ENCODE measurements at places on chromosomes 7 and 10.

DNA sequence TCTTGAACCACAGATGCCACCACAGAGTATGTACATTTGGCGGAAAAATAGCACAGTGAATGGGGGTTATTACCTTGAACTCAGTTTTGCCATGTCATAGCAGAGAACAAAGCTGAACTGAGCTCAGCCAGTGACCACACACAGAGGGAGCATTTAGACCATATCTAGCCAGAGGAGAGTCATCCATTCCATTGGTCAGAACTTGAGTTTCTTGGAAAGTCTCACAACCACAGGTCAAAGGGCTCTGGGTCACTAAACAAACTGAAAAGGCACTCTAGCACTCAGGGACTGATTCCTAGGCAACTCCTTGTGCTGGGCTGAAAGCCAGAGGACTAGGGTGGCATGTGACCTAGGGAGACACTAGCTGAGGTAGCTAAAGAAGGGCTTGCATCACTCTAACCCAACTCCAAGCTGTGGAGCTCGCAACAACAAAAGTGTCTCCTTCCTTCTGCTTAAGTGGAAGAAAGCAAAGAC lies 239.7 kb upstream of the SEMA3D start:
- no peak for DNase-seq

- DNase-seq, result no peak
These were observed 15.0 kb downstream of the CXCL12 start for GRCh38 chr10:44369854-44370253.

GRCh38 chr10:28282336-28282735 lies 20.5 kb downstream of the MPP7 start:
- DNase-seq, result no peak

GRCh38 chr7:620056-620455 lies 100.4 kb upstream of the PDGFA start:
- DNase-seq, result no peak

- no peak for DNase-seq
These were observed 11.8 kb upstream of the TNRC18 start for GRCh38 chr7:5435291-5436002.

Data from hematopoietic multipotent progenitor cell treated with erythropoietin and hydrocortisone succinate and interleukin-3 and kit ligand, for 6 days (in vitro differentiated cells).